ENCODE measurements at places on chromosomes 16 and 17.
A peak's percentile ranks its signal among the peaks of the same experiment; 100 is the strongest.

DNA sequence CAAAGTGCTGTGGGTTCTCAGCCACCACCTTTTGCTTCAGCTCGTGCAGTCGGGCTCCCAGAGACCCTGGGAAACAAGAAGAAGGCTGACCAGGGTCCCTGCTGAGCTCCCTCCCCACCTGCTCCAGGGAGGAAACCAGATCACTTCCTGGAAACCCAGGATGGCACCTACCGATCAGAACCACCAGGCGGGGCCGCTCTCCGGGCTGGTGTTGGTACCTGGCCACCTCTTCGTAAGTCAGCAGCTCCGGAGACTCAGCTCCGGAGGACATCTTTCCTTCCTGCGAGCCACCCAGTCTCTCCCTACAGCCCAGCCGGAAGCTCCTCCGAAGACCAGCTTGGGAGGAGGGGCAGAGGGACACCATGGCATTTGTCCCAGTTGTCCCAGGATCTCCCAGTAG is 18.9 kb downstream of the MPP3 start:
- DNase-seq, result no peak

- DNase-seq, result peak; percentile 18
These were observed 735 bp downstream of the PSMD11 start for GRCh38 chr17:32445074-32445415.

DNA sequence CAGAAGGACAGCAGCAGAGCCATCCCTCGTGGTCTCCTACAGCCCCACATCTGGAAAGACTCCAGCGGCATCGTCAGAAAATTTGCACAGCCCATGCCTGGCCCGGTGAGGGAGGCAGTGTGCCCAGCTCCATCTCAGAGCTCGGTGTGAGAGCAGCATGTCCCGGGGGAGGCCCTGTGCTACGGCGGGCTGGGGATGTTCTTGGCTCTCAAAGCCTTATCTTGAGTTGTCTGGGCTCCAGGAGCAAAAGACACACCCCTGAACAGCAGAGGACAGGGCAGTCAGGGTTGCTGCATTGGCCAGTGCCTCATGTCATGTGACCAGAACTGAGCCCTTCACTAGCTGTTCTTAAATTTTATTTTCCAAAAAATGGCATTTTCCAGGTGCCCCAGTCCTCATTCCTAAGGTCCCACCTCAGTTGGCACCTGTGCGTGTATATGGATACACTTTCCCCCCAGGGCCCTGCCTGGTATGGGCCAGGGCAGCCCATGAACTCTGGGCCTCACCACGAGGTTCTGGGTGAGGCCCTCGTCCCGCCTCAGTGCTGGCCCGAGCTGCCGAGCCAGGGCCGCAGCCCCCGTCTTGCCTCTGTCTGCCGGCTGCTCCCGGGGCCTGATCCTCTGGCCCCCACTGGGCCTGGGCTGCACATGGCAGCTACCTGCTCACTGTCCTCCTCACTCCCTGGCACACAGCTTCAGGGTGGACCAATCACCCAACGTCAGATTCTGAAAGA is 3.0 kb downstream of the NUDT16L1 start:
- DNase-seq, result no peak

DNA sequence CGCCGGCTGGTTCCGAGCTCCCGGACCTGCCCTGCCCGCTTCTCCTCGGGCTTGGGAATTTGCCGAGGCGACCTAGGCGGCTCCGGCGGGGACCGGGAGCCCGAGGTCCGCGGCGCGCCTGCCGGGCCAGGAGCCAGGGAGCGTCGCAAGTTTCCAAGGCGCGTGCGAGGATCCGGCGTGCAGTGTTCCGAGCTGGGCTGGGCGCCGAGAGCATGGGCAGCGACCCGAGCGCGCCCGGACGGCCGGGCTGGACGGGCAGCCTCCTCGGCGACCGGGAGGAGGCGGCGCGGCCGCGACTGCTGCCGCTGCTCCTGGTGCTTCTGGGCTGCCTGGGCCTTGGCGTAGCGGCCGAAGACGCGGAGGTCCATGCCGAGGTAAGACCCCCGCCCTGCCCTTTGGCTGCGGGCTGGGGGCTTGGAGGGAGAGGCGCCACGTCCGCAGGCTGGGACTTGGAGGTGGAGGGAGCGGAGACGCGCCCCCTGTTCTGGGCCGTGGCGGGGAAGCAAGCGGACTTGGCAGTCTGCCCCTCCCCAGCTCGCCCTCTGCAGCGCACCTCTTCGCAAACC is 668 bp downstream of the MMP15 start:
- no peak for DNase-seq

DNA sequence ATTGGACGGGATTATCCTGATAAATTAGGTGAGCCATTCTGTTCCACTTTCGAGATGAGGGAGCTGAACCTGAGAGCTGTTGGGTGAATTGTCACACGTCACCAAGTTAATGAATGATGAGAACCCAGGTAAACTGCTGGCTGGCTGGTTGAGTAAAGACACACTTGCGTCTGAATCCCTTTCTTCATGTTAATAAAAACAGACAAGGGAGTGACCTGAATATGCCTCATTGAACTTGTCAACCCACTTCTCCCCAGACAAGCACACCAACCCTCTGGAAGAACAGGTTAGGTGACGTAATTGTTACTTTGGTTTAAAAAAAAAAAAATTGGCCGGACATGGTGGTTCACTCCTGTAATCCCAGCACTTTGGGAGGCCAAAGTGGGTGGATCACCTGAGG is 400.9 kb upstream of the CDH5 start:
- DNase-seq, result no peak

DNA sequence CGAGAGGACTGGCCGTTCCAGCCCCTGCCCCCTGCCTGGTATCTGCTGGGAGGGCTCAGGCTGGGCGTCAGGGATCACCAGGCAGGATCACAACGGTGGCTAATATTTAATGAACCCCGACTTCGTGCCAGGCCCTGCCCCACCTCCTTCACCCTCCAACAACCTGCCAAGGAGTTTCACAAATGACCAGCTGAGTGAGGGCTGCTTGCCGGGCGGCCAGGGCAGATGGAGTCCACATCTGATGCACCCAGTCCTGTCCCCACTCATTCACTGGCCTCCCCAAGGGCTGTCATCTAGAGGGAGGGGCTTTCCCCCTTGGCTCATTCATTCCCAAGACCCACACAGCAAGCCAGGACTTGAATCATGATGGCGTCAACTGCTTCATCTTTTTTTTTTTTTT is 17.5 kb downstream of the UBALD1 start:
- no peak for DNase-seq

GRCh38 chr17:58870747-58871146 is 115.1 kb downstream of the PPM1E start:
- no peak for DNase-seq

- DNase-seq, result no peak
These were observed 75.6 kb downstream of the AMFR start for GRCh38 chr16:56349711-56350161.

DNA sequence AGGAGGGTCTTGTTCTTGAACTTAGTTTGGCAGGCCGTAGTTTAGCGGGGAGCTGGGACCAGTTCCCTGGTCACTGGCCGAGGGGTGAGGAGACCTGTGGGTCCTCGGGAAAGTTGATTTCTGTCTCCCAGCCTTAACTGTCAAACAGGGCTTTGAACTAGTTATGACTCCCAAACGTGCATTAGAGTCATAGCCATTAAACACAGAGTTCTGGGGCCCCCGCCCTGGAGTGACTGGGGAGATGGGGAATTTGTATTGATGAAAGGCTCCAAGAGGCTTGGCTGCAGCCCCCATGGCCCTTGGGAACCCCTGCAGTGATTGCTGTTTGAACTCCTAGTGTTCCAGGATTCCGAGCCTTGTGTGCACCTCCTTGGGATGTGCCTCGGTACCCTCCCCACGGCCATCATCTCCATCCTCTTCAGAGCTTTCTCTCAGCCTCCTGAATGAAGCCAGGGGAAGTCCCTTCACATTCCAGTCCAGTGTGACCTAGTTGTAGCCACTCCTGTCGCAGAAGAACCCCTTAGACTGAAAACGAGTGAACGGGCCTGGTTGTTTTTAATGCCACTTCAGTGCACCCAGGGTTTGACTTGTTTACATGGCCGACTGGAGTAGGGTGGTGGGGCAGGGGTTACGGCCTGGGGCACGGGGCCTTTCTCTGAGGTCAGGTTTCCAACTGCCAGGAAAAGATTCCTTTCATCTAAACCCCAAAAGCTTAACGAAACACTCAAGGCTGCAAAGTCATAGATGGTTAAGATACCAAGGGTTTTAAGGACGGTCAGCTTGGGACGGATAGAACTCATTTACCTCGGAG is 1.4 kb downstream of the MPRIP start:
- peak; percentile 13 for DNase-seq

- no peak for DNase-seq
These were observed 21.1 kb downstream of the NARF start for GRCh38 chr17:82479602-82480001.

- DNase-seq, result peak; percentile 32
These were observed at the start of gene CD19 for GRCh38 chr16:28931801-28932225. TSS of gene CD19 (plus strand) at chr16:28931971. CDS start at chr16:28932001, 30 bp downstream.

- DNase-seq, result no peak
These were observed 55.2 kb downstream of the PECAM1 start for GRCh38 chr17:64335486-64335885.

DNA sequence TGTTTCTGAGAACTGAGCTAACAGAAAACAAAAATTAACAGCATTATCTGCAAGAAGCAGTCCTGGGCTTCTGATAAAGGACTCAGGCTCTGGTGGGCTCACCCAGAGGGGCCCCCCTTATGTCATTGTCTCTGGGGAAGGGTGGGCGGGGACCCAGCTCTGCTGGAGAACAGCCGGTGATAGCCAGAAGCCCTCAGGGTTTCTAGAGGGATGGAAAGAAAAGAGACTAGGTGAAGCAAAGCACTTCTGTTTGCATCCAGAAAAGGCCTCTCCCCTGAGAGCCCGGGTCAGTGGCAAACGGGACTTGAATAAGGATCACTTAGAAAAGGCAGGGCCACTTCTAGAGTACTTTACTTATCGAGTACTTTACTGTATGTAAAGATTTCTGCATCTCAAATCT is 7.0 kb upstream of the CDC42EP4 start:
- DNase-seq, result no peak

DNA sequence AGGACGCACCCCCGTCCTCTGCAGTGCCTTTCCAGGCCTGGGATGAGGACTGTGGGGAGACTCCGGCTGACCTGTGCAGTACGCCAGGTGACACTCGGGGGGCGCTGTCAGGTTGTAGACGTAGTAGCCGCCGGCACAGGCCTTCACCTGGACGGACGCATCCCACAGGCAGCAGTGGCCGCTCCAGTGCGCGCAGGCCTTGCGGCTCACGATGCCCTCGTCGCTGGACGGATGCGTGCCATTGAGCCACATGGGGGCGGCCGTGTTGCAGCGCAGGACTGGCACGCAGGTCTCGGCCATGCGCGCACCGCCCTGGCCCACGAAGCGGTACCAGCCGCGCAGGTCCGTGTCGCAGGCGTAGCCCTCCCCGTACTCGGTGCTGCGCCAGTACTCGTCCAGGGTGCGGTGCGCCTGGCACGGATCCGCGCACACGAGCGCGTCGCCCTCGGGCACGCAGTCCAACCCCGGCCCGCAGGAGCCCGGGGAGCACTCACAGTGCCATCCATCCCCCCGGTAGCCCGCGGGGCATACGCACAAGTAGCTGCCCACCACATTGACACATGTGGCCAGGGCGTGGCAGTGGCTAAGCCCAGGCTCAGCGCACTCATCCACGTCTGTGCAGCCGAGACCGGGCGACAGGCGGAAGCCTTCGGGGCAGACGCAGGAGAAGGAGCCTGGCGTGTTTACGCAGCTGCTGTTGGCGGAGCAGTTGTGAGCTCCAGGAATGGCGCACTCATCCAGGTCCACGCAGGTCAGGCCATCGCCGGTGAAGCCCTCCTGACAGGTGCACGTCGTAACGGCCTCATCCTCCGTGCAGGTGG is 3.9 kb downstream of the UMOD start:
- DNase-seq, result no peak

DNA sequence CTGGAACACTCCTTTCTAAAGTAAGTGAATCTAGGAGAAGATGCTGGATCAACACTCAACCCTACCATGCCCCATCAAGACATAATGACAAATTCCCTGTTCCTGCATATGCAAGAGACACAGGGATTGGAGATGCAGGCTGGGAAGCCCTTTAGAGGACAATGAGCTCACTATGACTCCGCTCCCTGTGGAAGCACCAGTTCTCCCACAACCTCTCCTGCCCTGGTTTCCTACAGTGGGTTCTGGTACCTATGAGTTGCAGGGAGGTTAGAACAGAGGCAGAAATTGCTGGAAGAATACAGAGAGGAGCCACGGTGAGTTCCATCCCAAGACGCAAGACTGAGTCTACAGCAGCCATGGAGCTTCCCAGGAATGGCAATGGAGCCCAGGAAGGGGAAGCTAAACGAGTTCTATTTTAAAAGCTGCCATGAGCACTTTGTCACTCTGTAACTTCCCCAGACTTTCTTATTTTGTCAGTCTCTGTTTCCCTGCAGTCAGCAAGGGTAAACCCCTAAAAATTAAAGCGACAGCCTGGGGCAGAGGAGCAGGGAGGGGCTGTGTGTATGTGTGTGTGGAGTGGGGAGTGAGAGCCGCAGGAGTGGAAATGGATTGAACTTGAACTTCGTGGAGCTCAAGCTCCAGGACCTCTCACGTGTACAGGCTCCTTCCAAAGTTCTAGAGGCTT is 42.3 kb upstream of the PIK3R6 start:
- no peak for DNase-seq

DNA sequence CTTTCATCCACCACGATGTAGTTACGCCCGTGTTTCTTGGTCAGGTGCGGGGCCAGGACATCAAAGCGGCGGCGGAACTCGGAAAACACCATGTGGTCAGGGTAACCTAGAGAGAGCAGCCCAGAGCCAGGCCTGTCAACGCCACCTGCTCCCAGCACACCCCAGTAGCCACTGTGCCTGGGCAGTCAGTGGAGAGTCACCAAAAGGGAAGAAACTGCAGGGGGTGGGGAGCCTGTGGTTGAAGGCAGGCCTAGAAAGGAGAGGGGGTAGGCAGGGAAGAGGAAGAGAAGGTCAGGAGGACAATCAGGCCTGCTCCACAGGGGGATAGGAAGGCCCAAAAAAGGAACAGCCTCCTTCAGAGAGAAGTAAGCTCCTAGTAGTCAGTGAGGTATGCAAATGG is 64.1 kb downstream of the PIPOX start:
- no peak for DNase-seq

GRCh38 chr16:8436931-8437330 is 153.4 kb downstream of the TMEM114 start:
- DNase-seq, result no peak

DNA sequence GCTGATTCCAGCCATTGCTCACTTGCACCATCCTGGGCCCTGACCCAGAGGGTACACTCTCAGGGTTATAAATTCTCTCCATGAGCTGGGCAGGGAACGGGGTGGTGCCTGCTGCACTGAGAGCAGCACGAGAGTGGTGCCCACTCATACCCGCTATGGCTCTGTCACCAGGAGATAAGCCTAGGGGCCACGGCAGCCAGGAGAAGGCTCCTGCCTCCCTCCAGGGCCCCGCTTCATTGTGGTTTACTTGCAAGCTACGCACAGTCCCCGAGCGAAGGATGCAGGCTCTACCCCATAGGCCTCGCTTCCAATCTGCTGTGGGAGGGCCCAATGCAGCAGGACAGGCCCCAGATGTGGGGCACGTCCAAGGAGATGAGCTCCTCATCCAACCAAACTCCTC is 48.5 kb downstream of the VAC14 start:
- no peak for DNase-seq
